Activated naive CD4-positive, alpha-beta T cell treated with anti-CD3 and anti-CD28 coated beads, Interleukin-2, amount 50 U/mL, for 72 hours (primary cell): ENCODE measurements at places on chromosomes 13 and 19. TPM values are rescaled to one million over a fixed set of nuclear protein-coding genes. Genes with fewer than 3 reads are reported as not detected.

DNA sequence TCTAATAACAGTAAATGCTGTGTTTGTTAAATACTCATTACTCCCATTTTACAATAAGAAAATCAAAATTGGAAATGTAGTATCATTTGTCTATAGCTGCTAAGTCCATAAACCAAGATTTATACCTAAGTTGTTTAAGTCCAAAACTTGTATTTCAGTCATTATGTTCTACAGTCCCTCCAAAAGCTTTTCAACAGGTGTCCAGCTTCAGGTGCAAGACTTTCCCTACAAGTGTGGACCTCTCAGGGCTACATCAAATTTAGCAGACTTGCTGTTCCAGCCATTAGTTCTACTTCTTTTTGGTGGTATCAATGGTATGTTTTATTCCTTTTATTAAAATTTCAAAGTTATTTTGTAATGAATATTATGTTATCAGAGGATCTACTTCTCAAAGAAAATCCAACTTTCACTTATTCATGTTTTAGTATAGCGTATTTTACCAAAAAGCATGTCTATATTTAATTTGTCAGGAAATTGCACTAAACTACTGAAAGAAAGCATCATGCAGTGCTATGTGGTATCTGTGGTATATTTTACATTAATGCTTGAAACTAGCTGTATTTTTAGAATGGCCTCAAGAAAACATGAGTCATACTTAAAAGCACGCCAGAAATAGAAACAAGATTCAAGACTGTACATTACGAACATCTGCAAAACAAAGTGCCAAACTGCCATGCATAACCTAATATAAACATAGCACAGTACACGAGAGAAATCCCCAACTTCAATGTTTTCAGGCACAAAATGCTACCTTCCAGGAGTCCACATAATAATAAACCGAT is 44.5 kb downstream of the VWA8 start:
- no peak for DNase-seq

- no peak for DNase-seq
Measured at GRCh38 chr13:114173745-114174144, 5.3 kb upstream of the CFAP97D2 start.

GRCh38 chr19:31318790-31319425 is 30.3 kb downstream of the TSHZ3 start:
- no peak for DNase-seq

DNA sequence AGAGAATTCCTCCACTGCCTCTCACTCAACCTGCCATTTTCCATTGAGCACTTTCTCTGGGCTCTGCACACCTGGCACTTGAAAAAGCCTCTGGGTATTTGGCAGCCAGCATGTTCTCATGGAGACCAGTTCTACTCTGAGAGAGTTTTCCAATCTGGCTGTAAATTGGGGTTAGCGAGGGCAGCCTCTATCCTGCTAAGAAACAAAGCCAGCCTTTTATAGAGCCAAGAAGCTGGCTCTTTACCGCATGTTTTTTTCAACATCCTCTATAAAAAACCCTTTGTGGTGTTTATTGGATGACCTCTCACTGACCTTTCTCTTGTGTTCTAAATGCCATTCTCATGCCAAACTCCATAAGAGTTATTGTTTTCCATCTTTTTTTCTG is 52.6 kb upstream of the RCBTB2 start:
- no peak for DNase-seq

Gene KLK4
- not detected for total RNA-seq

Gene ZNF560
- total RNA-seq: not detected

Gene MAMSTR
- total RNA-seq: 1.1 TPM
